ENCODE measurements at places on chromosomes 5 and 9.

DNA sequence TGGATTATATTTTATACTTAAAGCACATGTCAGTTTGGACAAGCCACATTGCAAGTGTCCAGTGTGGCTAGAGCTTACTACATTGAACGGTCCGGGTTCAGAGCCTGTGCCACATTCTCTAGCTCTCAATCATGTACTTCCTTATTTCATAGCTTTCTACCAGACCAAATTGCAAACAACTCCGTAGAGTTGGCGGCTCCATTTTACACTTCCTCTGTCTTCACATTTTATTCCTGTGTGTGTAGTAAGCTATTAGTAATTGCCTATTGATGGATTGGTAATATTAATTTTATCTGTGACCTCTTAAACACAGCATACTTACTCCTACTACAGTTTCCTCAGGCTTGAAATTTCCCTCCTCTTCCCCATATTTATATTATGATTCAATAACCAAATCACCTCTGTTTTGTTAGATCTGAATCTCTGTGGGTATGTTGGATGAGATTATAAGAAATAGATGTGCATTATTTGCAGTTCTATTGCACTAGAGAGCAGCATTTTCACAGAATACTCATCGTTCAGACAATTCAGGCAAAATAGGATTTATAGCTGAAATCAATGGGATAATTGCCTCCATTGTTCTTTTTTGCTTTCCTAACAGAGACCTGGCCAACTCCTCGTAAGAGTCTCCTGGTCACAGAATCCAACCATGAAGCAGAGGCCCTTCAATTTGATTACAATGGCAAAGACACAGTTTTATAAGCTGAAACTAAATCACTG, 29.0 kb upstream of the C9orf72 start:
- DNase-seq = no peak

DNA sequence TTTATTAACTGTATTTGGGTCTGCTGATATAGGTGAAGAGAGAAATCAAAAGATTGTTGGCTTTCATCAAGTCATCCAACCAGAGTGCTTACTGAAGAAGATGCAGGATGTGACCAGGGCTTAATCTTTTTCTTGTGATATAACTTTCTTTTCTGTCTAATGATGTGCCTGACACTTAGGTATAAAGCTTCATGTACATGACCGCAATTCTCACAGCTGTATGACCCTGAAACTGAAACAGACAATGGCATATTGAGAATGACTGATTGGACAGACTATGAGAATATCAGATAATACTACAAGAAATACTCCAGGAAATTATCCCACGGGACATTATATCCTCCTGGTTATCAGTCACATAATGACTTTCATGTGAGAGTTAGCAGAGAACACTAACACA, 32.5 kb upstream of the FAM174A start:
- DNase-seq = no peak

DNA sequence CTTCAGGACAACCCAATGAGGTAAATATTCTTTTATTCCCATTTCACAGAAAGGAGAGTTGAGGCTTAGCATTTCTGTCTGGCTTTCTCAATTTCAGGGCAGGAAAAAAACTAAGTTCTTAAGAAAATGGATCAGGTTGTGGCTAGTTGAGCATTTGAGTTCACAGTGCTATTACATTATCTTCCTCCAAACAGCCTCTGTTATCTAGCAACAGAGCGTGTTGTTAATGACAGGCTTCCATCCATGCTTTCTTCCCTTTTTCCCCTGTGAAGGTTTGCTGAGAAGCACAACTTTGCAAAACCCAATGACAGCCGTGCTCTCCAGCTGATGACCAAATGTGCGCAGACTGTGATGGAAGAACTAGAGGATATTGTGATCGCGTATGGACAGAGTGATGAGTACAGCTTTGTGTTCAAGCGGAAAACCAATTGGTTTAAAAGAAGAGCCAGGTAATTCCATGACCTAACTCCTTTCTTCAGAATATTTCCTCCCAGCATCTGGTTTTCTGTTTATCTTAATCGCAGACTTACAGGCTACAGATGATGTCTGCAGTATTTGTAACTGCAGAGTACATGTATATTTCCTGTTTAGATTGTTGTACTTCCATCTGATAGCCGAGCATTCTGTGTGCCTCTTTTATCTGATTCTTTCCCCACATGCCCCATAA, 1.5 kb downstream of the THG1L start:
- DNase-seq = no peak

GRCh38 chr5:137078171-137078665, 420.9 kb downstream of the SPOCK1 start:
- DNase-seq = no peak

DNA sequence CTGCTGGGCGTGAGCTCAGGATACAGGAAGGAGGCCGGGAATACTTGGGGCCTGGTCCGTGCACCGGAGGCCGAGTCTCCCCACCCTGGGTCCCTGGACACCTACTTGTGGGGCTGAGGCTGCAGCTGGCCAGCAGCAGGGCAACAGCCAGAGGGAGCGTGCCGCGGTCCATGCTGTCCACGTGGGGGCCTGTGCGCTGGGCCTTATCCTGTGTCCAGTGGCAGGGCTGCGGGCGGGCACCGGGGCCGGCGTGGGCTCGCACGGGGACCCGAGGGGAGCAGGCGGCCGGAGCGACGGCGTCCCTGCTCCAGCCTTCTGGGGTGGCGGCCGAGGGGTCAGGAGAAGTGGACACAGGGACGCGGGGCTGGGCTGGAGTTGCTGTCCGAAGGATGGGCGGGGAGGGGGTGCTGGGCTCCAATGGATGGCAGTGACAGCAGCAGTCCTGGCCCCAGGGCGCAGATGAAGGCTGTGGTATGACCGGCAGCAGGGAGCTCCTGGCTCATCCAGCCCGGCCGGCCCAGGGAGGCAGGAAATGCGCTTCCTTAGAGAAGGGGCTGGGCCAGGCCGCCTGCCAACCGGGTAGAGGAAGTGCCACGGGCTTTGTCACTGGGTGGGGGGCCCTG, at the start of gene ENG:
ENG (minus strand) TSS at position 475 of the 623 bp plus-strand sequence; CDS start at position 172, 303 bp downstream.
- peak; percentile 96 for DNase-seq

- no peak for DNase-seq
Measured at GRCh38 chr9:98763986-98764745, 32.2 kb downstream of the ANKS6 start.

- no peak for DNase-seq
Measured at GRCh38 chr5:146653560-146653959, 137.6 kb upstream of the GPR151 start.

Data from posterior vena cava (tissue), 2 donors.